Effector memory CD8-positive, alpha-beta T cell (primary cell): ENCODE measurements at places on chromosomes 3 and 15.
A peak's percentile ranks its signal among the peaks of the same experiment; 100 is the strongest.

DNA sequence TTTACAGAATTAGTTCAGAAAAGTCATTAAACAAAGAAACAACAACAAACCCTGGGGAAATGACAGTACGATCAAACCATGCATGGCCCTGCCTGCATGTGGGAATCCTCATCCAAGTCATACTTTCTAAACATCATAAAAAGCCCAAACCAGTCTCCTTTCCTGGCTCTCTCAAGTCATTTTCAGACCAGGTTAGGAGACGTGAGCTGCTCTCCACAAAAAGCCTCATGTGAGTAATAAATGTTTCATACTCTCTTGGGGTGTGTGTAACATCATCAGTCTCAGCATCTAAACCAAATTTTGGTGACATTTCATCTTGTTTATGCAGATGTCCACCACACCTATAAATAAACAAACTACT, 18.9 kb downstream of the GREM1 start:
- no peak for DNase-seq

DNA sequence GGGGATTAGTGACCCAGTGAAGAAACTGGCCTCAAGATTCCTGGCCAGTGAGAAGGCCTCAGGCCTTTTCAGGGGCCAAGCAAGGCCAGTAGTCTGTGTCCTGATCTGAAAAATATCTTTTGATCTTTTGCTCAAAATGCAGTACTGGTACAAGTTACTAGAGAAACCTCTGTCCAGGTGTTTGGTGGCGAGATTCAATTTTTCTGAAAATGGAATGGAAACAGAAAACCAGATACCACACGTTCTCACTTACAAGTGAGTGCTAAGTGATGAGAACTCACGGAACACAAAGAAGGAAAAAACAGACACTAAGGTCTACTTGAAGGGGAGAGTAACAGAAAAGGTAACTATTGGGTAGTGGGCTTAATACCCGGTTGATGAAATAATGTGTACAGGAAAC, 463.4 kb downstream of the ZIC1 start:
- no peak for DNase-seq

- DNase-seq: no peak
Measured at GRCh38 chr3:140756240-140757016, 78.6 kb downstream of the TRIM42 start.

- no peak for DNase-seq
Measured at GRCh38 chr3:192864941-192865340, 52.7 kb downstream of the MB21D2 start.

DNA sequence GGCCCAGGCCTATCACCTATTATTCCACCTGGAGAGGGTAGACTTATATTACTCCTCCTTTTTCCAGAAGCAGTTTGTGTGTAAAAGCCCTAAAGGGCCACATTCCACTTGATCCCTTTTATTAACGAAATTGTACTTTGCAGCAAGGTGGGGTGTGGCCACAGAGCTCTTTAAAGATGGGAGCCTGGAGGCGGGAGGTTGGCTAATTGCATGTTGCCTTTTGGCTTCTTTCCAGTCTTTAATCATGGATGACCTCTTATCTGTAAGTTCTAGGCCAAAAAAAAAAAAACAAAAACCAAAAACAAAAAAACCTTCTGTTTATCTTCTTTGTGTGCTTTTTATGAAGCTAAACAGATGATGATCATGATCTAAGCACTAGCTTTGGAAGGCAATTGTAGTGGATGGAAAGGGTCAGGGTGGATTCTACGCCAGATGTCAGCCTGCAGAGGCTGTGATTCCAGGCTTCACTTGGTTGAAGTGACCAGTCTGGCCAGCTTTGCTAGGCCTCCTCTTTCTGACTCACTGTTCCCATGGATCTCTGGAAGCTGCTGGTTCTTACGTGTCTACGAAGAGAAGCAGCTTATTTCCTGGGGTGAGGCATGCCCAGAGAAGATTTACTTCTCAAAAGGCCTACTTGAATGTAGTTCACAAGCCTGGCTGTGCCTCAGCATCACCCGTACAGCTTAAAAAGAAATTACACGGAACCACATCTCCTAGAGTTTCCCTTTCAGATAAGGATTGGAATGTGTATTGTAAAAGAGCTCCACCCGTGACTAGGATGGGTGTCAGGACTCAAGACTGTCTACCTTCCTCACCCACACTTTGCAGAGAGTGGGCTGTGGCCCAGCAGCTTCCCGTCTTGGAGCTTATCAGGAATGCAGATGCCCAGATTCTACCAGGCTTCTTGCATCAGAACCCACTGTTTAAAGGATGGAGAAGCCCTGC, 330.9 kb upstream of the C2CD4B start:
- DNase-seq: no peak

- DNase-seq: no peak
Measured at GRCh38 chr15:32659340-32660155, 18.0 kb downstream of the SCG5 start.

- no peak for DNase-seq
Measured at GRCh38 chr3:12961007-12961696, 112.1 kb downstream of the IQSEC1 start.

DNA sequence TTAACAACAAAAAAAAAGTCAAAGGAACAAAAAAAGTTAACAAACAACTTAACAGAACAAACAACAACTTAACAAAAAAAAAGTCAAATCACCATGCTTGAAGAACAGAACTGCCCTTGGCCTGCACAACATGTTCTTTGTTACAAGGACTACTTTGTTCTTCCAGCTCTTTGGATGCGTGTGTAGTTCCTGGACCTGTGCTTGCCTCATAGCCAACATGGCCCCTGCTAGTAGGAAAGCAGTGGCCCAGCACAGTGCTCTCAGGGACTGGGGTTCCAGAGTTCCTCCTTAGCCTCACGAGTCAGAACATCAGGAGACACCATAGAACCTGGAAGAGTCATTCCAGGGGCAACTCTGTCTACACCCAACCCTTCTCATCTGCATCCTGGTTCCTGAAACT, 10.9 kb upstream of the STRIT1 start:
- no peak for DNase-seq

GRCh38 chr3:136787349-136787748, 31.6 kb upstream of the SLC35G2 start:
- DNase-seq: peak; percentile 27

GRCh38 chr3:42683875-42684598, 1.3 kb upstream of the KLHL40 start:
- DNase-seq: no peak

- DNase-seq: no peak
Measured at GRCh38 chr3:87997966-87998365, 60.8 kb downstream of the CGGBP1 start.

DNA sequence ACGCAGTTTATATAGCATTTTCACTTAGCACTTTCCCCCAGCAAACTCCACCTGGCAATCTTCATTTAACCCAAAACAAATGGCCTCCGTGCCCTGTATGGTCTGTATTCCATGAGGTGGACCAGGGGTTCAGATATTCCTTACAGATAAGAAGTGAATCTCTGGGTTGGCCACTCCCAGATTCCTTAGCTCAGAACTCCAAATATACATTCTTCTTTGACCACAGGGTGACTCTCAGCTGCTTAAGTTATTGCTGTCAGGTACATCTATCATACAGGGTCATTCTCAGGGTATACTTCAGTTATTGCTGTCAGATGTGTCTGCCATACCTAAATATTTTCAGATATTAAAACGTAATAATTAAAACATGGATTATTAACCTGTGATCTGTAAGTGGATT, 229.8 kb downstream of the TBL1XR1 start:
- DNase-seq: no peak

DNA sequence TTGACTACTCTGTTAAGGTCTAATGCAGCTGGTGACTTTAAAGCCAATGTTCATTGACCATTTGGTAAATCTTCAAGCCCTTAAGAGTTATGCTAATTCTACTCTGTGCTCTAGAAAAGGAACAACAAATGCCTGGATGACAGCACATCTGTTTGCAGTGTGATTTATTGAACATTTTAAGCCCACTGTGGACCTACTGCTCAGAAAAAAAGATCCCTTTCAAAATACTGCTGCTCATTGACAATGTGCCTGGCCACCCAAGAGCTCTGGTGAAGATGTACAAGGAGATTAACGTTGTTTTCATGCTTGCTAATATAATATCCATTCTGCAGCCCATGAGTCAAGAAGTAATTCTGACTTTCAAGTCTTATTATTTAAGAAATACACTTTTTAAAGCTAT, 110.8 kb downstream of the TBC1D5 start:
- no peak for DNase-seq

- no peak for DNase-seq
Measured at GRCh38 chr15:78797951-78798350, 13.3 kb downstream of the ADAMTS7 start.

DNA sequence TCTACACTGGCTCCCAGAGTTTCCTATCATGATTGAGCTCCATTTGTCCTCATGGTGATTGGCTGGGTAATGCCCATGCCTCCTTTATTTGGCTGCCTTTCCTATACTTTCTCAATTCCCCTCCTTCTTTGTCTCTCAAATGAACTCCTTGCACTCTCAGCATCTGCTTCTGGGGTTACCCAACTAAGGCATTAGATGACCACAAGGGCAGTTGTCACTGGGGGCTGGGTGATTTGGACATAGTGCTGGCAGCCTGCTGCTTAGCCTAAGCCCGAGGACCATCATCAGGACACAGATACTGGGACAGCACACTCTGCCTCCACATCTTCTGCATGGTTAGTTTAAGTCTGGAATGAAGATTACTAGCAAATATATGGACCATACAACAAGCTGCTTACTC, 49.2 kb upstream of the LRRFIP2 start:
- DNase-seq: no peak

DNA sequence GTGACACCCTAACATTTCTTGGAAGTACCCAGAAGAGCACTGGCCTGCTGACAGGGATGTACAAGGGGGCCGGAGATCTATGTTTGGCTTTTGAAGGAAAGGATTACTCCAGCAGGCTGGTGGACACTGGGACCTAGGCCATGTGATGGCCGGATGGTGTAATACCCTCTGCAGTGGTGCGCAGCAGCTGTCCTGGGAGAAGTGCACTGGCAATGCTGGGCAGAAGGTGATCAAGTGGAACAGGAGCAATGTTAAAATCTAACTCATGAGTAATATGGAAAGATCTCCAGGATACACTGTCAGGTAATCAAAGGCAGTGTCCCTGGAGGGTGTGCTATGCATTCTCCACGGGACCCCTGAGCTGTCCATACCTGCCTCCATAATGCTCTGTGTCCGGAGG, 71.2 kb upstream of the POMGNT2 start:
- DNase-seq: no peak

GRCh38 chr3:72067721-72068120, 282.8 kb upstream of the PROK2 start:
- DNase-seq: no peak

DNA sequence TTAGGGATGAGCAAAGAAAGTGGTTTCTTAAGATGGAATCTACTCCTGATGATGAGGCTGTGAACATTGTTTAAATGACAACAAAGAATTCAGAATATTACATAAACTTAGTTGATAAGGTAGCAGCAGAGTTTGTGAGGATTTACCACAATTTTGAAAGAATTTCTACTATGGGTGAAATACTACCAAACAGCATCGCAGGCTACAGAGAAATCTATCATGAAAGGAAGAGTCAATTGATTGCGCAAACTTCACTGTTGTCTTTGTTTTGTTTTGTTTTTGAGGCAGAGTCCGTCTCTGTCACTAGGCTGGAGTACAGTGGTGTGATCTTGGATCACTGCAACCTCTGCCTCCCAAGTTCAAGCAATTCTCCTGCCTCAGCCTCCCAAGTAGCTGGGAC, 107.4 kb upstream of the SLC6A6 start:
- DNase-seq: no peak

- DNase-seq: no peak
Measured at GRCh38 chr3:107833722-107834416, 257.0 kb downstream of the CD47 start.

DNA sequence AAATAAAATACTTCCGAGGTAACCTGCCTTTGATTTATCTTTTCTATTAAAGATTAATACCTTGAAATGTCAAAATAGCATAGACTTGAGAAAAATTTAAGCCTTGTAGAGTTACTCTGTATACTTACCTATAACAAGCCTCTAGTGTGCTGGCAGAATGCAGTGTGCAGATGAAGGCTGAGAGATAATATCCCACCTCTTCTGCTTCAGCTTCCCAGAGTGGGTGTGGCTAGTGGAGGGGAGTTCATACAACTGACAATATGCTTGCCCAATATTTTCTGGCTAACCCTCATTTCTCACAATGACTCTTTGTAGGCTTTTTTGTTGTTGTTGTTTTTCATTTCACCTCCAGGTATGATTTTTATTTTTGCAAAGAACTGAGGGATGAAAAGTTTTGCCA, 15.7 kb upstream of the ZBTB20 start:
- no peak for DNase-seq
